Mucosa of gallbladder (tissue), 1 donor: ENCODE measurements at places on chromosomes 2 and 18. TPM values are rescaled to one million over a fixed set of nuclear protein-coding genes. Genes with fewer than 3 reads are reported as not detected.

FAM124B gene
- 1.2 TPM for total RNA-seq

EGR4 gene
- total RNA-seq, result not detected

B3GNT7 gene
- 281 TPM for total RNA-seq

GRCh38 chr2:179096090-179096489 is 46.2 kb upstream of the CCDC141 start:
- no peak for DNase-seq
